Ammon's horn (tissue), 1 donor: ENCODE measurements at places on chromosomes 16 and 17.

DNA sequence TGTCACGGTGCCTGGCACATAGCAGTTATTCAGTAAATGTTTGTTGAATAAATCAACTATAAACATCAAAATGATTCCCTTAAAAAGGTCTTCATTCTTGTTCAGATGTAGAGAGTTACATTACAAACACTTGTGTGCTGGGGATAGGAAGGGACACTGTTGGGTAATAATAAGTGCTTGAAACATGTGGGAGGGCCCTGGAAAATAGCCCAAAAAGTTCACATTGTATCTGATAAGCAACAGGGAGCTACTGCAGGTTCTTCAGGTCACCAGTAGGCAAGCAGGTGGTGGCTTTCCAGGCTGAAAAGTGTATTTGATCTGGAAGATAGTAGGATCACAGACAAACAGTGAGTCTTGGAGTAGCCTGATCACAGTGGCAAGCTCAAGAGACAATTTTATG lies 19.0 kb upstream of the ZNF652 start:
- DNase-seq: no peak

DNA sequence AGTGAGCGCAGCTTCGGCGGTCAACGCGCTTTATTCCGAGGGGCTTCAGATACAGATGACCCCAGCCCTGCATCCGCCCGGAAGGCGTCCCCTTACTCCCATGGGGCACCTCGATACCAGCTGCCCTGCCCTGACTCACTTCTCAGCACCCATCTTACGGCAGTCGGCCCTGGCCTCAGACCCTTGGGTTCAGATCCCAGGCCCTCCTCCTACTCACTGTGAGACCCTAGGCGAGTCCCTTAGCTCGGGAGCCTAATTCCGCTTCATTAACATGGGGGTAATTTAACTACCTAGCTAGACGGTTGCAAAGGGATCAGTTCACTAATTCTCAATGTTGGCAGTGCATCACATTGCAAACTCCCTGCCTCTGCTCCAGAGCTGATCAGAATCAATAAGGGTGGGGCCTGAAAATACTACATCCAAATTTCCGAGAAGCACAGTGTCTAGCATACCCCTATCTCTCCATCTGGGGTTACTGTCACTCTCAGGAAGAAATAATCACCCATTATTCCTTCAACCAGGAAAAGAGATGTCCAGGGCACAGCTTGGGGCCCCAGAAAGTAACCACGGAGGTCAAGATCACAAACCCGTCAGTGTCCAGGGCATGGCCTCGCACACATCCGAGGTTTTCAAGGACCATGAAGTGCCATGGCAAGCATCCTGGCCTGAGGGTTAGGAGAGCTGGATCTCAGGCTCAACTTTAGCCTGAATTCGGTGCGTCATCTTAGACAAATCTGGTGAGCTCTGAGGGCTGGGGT lies 415 bp upstream of the FLOT2 start:
- DNase-seq: no peak

- DNase-seq: no peak
Observed at GRCh38 chr16:86931410-86931941, 353.1 kb downstream of the FOXL1 start.

- no peak for DNase-seq
Observed at GRCh38 chr17:65065906-65066305, 9.4 kb upstream of the GNA13 start.

DNA sequence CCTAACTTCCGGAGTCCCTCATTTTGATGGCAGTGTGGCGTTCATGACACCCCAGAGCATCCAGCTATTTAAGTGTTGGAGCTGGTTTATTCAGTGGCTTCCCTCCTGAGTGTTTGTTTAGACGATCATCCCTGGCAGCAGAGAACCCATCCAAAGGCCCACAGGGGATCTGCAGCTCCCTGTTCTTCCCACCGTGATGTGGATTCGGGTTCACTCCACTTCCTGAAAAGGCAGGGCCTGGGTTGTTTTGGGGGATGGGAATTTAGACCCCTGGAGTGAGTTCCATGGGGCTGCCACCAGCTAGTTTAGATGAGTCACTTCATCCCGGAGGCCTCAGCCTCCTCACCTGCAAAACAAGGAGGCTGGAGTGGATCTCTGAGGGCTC lies 2.3 kb downstream of the KSR1 start:
- no peak for DNase-seq

- no peak for DNase-seq
Observed at GRCh38 chr16:12062343-12063003, 85.9 kb downstream of the SNX29 start.

DNA sequence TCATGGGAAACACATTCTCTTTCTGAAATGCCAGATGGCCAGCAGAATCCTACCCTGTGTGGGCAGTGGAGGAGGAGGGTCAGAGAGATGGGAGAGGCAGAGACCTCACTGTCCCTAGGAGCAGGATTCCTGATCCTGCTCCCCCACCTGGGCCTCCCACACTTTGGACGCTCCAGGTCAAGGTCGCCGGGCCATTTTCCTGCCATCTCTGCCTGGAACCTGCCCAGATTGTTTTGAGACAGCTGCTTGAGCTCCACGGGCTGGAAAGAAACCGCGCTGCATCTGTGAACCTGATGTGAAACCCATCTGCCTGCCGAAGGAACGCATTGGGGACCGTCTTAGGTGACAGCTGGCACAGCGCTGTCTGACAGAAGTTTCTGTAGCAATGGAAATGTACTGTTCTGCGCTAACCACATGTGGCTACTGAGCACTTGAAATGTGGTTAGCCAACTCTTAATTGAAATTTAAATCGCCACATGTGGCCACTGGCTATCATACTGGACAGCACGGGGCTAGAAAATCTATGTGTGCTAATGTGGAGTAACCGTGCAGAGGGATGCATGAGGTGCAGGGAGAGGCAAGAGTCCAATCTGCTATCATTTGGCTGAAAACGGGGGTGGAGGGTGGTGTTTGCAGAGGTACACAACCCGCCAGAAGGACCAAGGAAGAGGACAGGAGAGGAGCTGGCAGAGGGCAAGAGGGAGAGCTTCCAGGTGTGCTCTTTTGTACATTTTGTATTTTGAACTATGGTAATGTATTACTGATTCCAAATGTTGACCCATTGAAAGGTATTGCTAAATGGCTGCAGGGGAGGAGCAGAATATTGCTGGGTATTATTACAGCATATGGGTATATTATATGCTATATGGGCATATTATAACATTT lies 15.4 kb upstream of the NUBP1 start:
- no peak for DNase-seq

- no peak for DNase-seq
Observed at GRCh38 chr17:37064206-37064605, 115.5 kb downstream of the AATF start.

DNA sequence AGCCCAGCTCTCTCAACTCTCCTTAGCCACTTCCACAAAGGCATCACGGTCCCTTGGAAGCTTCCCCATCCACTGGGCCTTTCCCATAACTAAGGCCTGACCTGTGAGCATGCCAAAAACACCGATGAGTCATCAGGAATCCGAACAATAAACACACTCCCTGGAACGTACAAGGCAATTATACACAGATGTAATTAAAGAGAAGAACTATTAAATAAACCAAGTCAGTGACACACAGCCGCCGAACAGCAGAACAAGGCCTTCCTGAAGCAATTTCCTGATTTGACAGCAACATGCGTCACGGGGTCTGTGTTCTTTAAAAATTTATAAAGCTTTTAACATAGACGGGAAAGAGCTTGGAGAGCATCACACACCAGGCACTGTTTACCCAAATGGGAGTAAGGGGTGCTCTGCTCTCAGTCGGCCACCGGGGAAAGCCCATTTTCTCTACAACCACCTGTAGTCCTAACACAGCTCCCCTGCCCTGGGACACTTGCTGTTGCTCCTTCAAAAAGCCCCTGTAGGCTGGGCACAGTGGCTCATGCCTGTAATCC lies 29.4 kb downstream of the COG7 start:
- DNase-seq: peak; percentile 44

GRCh38 chr17:79829004-79829403 lies 10.2 kb downstream of the CBX4 start:
- no peak for DNase-seq

DNA sequence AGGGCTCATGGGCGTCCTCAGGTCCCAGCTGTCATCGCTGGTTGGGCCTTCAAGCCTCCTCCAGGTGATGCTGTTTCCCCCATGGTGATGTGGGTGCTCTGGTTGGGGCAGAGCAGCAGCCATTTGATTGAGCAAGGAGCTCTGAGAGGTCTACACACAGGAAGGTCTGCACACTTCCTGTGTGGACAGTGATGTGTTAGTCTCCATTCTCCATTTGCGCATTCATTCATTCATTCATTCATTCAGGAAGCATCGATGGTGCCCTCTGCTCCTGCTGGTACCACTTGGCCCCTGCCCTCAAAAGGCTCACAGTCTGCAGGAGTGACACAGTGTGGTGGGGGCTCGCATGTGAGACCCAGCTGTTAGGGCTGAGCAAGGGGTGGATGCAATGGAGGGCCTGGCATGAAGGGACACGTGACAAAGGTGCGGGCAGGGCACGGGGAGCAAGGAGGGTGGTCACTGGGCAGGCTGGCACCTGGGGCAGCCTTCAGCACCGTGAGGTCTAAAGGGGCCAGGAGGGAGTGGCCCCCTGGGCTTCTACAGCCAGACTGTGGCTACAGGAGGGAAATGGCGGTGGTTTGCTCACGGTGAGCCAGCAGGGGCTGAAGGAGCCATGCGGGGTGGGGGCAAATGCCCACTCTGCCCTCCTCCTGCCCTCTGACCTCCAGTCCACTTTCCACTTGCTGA lies 1.5 kb downstream of the ADGRG3 start:
- no peak for DNase-seq

DNA sequence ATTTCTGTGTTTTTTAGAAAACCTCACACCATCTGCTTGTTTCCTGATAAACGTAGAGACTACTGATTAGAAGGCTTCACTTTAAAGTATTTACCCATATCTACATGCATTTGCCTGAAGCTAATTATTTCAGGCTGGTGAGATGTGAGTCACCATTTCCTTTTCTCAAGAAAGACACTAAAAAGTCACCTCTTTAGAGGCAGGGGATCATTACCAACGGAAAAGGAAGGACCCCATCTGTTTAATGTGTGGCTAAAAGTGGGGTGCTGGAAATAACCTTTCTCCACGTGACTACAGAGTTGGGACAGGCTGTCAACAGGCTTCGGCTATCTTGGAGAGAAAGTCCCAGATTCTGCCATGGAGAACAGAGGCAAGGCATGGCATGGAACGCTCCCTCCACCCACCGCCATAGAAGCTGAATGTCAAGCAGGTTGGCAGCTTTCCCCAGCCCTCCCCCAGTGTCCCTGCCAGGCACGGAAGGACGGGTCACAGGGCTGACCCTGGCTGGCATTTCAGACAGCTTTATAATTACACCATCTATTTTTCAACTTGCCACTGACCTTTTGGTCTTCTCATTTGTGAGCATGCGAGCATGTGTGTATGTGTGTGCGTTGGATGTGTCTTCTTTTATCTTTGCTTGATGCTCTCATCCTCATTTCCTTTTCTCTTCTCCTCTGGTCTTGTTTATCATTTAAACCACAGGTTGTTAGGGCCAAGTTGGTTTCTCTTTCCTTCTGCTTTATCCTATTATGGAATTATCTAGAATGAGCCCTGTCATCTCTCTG lies 157.0 kb downstream of the CPPED1 start:
- DNase-seq: peak; percentile 78

GRCh38 chr17:58829172-58829637 lies 73.6 kb downstream of the PPM1E start:
- no peak for DNase-seq

GRCh38 chr16:75074920-75075687 lies 41.5 kb downstream of the LDHD start:
- no peak for DNase-seq

DNA sequence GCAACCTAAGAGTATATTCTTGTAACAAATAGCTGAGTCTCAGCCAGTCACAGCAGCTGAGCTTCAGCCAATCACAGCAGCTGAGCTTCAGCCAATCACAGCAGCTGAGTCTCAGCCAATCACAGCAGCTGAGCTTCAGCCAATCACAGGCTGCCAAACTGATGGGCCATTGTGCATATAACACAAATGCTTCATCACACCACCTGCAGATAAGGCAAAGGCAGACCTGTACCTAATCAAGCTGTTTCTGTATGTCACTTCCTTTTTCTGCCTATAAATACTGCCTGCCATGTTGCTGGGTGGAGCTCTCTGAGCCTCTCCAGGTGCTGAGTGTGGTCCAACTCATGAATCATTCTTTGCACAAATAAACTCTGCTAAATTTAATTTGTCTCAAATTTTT lies 19.9 kb downstream of the MYH13 start:
- DNase-seq: no peak

DNA sequence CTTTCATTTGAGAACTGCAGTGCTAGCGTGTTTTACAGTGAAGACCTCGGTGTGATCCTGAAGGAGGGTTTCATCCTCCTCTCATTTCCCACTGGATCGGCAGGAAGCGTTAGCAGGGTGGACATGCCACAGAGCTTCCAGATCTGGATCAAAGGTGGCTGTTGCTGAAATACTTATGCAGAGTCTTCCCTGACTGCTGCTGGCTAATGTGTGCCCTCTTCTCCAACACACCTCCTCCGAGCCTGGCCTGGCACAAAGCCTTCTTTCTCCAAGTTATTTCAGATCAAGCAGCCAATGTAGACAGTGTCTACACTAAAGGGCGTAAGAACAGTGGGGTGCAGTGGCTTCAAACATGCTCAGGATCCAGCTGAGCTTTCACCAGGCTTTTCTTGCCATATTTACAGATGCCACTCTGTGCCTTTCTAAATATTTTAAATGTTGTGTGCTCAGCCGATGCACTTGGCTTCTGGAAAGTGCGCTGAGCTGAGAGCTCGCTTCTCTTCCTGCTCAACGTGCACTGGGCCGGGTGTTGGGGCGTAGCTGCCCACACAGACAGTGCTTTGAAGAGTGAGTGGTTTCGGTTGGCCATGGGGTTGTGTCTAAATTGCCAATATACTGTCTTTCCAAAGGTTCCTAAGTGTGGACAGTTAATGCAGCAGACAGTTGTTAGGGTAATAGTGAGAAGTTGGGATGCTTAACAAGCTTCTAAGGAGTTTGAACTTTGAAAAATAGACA lies 2.1 kb downstream of the ZNF750 start:
- DNase-seq: no peak

GRCh38 chr17:17453088-17453487 lies 23.7 kb upstream of the MED9 start:
- DNase-seq: no peak

- peak; percentile 54 for DNase-seq
Observed at GRCh38 chr17:46023783-46024388, 24.8 kb downstream of the STH start.

- DNase-seq: no peak
Observed at GRCh38 chr17:55577687-55578086, 66.4 kb upstream of the SMIM36 start.
